ENCODE measurements at places on chromosomes 7 and 10.

DNA sequence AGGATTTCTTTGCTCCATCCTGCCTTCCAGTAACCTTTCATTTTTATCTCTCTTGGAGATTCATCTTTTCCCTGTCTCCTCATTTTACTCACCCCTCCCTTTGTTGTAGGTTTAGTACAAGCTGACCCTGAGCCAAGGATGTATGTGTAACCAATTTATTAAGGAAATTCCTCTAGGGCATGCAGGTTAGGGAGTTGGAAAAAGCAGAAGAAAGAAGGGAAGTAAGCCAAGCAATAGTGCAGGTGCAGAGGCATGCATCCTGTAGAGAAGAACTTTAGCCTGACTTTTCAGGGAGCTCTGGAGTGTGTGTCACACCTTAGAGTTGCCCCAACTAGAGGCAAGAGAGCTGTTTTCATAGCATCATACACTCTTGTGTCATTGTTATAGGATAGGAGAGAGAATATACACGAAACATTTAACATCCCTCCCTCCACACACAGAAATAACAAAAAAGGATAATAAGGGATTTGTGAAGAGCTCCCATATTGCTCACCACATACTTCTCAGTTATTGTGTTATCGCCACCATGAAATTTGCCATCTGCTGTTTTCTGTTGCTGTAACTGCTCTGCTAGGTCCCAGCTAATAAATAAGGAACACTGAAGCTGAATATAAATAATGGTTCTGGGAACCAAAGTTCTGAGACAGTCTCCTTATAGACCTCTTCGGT lies 21.8 kb upstream of the SEMA3C start:
- no peak for DNase-seq

- no peak for DNase-seq
These were observed 87.9 kb downstream of the RNF216 start for GRCh38 chr7:5693529-5693928.

DNA sequence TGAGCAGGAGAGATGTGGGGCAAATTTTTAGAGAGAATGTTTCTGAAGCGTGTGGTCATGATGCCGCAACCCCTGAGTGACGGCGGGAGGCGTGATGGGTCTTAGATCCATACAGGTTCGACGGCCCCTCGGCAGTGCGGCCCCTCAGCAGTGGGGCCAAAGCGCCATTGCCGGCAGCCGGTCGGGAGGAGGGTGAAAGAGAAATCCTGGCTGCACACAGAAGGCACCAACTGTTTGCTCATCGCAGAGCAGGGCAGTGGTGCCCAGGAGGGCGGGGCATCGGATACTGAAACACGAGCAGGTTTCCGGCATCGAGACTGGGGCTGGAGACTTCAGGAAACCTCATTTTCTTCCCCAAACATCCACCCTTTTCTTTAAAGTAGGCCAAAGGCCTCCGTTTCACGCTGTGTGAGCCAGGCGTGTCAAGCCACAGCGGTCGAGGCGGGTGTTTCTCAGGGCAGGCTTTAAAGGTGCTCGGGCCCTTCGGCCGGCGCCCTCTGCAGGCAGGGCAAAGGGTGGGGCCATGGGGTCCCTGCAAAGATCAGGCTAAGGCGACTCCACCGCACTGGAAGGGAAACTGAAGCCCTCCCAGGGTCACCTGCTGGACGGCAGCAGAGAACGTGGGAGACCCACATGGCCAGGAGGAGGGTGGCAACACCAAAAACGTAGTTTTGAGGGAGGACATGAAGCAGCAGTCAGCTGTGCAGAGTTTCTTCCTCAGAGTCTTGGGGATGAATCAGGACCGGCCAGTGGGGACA lies 42.0 kb upstream of the PPP2R2D start:
- DNase-seq, result no peak

GRCh38 chr7:130877236-130877990 lies 143.4 kb upstream of the KLF14 start:
- DNase-seq, result no peak

- no peak for DNase-seq
These were observed 8.2 kb downstream of the TM9SF3 start for GRCh38 chr10:96578633-96579032.

DNA sequence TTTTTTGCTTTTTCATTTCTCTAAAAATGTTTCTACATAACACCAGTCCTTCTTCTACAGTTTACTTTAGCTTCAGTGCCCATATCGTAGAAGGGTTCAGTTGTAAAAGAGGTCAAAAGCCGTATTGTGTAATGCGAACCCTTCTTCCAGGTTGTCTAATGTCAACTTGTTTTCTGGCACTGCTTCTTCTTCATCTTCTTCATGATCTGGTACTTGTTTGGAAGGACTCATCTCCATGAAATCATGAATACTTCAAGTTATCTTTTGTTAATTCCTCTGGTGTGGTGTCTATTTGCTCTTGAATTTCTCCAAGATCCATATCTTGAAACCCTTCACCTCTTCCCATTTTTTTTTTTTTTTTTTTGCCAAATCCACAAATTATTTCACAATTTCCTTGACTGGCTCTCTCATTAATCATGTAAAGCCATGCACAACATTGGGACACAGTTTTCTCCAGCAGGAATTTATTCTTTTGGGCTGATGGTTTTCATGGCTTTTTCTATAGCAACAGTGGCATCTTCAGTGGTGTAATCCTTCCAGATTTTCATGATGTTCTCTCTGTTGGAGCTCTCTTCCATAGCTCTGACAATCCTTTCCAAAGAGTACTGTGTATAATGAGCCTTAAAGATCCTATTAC lies 85.1 kb downstream of the CPED1 start:
- DNase-seq, result no peak

DNA sequence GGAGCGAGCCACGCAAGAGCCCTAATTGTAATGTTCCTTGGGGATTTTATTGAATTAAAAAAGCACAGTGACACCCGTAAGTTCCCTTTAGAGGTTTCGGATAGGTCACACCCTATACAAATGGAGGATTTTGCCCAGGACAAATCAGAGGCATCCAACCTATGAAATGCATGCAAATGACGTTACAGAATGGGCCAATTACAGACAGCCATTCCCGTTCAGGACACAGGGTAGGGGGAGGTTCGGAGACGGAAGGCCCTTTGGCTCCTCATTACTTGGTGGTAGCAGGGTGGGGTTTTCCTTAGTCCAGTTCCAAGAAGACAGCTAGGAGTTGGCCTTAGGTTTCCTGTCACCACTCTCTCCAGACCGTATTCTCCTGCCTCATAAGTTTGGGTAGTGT lies 754.1 kb downstream of the IPMK start:
- DNase-seq, result no peak

DNA sequence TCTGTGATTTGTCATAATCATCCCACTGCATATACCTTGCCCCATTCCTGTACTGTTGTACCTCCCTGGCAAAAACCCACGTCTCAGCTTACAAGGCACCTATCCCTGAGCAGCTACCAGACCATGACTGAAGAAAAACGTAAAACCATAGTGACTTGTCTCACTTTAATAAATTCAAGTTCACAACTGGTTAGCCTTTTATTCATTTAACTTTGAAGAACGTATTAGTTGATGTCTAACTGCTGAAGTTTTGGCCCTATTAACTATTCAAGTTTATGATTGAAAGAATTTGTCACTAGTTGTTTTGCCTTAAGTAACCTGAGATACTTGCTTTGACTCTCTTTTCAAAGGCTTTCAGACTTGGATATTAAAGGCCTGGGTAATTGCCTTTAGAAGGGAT lies 59.7 kb downstream of the GALNT11 start:
- no peak for DNase-seq

- no peak for DNase-seq
These were observed 182.7 kb upstream of the LYZL2 start for GRCh38 chr10:30812018-30812851.

DNA sequence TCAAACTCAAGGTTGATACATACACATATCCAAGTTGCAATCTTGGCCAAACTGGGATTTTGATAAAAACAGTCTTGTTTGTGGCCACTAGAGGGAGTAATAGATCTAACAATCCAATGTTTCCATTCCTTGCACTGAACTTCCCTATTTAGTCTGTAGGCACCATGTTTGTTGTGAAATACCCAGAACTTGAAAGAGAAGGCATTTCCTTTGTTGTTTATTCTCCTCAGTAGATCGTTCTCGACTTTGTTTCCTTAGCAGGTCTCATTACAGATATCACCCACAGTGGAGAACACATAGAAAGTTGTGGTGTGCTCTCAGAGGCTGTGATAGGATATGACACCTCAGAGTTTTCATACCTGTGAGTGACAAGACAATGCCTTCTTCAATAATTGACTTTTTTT lies 70.3 kb upstream of the MXI1 start:
- peak; percentile 57 for DNase-seq

- no peak for DNase-seq
These were observed 12.4 kb downstream of the KLF6 start for GRCh38 chr10:3772361-3773171.

- no peak for DNase-seq
These were observed 203.4 kb downstream of the KIF20B start for GRCh38 chr10:89904755-89905154.

DNA sequence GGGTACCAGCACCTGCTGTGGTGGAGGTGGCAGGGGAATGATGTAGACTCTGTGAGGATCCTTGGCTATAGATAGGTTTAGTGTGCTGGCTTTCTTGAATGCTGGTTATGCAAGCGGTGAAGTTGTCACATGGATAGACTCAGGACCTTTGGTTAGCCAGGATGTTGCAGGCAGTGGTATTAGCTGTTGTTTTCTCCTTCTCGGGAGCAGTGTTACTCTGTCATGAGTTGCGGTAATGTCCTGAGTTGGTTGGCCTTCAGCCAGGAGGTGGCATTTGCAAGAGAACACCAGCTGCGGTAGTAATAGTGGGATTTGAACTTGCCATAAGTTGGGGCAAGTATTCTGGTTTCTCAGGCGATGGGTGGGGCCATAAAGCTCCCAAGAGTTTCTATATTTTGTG lies 10.8 kb downstream of the AGK start:
- DNase-seq, result no peak

- DNase-seq, result peak; percentile 67
These were observed 2.6 kb downstream of the CNPY4 start for GRCh38 chr7:100122067-100122466.

DNA sequence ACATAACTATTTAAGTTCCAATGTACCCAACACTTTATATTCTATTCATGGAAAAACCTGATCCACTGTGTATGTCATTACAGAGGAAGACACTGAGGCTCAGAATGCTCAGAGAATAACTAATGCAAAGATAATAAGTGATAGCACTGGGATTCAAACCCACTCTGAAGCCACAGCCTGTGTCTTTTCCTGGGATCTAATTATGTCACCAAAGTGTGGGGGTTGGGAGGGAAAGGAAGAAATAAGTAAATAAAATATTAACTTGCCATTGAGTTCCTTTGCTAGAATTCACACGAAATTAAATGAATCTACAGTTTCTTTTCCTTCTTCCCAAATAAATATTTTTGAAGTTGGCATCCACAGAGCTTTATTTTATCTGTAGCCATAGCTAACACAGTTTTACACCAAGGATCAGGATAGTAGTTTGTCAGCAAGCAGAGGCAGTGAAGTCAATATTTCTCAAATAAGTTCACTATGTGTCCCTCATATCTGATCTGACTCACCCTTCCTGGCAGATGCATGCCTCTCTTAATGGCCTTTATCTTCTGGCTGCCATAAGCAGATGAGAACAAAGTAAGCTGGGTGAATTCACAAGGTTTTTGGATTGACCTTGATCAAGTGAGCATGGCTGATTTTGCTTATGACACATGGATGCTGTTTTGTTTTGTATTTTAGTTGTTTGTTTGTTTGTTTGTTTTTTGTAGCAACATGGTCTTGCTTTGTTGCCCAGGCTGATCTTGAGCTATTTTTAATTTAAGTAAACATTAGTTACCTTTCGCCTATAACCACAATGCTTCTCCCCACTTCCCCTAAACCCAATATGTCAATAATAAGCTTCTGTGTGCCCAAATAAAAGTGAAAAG lies 6.3 kb downstream of the RAPGEF5 start:
- no peak for DNase-seq
